Endodermal cell (in vitro differentiated cells): ENCODE measurements at places on chromosomes 7 and 10. TPM values are rescaled to one million over a fixed set of nuclear protein-coding genes. Genes with fewer than 3 reads are reported as not detected.

The VIPR2 gene
- 1.2 and 1.8 TPM in 2 replicates for total RNA-seq

GRCh38 chr10:118216020-118216419 is 126.1 kb downstream of the FAM204A start:
- no peak for DNase-seq

- peak; percentile 28 for DNase-seq
Observed at GRCh38 chr10:86370006-86370585, 3.5 kb upstream of the GRID1 start.

GRCh38 chr10:61487506-61487905 is 34.3 kb upstream of the TMEM26 start:
- no peak for DNase-seq

GRCh38 chr10:70269741-70270140 is 14.1 kb downstream of the NPFFR1 start:
- no peak for DNase-seq

DNA sequence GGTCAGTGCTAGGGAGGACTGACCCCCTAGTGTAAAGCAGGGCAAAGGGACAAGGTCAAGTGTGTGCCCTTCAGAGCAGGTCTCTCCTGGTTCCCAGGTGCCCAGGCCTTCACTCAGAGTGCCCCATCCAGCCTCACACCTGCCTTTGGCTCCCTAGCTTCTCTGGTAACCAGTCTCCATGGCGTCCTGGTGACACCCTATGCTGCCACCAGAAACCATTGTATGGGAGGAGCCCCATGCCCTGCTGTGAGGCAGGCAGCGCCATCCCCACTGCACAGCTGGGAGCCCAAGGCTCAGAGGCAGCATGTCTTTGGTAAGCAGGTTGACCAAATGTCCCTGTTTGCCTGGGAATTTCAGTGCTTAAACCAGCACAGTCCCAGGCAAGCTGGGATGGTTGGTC is 33.1 kb upstream of the HMX3 start:
- DNase-seq, result peak; percentile 59

DNA sequence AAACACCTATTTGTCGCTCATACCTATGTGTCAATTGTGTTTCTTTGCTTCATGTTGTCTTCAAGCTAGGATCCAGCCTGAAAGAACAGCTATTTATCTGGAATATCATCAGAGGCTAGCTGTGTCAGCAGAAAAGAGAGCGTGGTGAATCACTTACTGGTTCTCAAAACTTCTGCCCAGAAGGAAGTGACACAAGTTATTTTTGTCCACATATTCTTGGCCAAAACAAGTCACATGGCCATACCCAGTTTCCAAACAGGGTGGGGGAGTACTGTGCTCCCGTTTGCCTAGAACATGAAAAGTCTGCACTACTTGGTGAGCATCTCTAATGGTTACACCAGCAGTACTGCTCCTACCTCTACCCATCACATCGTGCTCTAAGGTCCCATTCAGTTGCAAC is 160.9 kb upstream of the CSTF2T start:
- no peak for DNase-seq

GRCh38 chr10:132253092-132253687 is 54.6 kb downstream of the STK32C start:
- DNase-seq, result no peak

The CDC14C gene
- total RNA-seq, result not detected in 3 replicates

DNA sequence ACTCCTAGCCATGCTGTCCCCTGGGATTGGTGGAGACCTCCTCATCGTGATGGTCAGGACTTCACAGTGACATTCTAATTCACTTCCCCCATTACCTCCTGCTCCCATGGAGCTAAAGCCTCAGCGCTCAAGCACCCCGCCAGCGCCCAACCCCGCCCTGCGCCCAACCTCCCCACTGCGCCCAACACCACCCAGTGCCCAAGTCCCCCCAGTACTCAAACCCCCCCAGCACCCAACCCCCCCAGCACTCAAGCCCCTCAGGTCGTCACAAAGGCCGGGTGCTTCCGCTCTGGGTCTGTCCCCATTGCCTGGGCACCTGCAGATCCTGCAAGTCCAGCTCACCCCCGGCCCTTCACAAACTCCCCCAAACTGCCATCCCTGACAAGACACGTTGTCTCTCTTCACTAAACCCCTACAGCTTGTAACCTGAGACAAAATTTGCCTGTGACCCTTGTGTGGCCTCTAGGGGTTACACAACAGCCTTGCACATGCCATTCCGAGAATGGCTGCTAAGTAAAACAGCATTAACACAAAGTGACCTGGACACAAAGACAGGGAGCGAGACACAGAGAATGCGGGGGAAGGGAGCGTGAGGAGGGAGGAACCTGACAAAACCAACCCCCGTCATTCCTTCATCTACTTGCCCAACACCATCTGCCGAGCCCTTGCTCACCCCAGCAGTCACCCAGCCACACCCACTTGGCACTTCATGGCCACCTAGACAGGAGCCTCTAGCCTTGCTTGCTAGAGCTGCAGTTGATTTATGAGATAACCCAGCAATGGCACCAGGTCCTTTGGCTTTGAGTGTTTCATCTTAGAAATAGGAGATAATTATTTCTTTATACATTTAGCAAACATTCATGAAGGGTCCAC is 107.8 kb downstream of the ADARB2 start:
- DNase-seq, result peak; percentile 67

The GIMAP2 gene
- total RNA-seq, result not detected in 2 replicates

DNA sequence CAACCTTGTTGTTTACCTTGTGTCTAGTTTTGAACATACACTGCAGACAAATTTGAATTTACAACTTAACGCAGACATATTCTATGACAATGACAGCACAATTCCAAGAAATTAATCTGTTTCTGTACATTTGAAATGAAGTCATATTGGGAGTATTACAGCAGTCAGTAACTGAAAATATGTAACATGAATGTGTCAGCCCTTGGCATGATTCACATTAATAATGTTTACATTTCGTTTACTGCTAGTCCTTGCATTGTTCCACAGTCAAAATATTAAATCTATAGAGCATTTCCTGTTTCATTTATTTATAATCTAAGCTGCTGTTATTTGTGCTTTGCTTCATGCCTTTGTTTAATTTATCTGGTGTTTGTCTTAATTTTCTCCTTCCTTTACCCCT is 80.4 kb downstream of the NOC3L start:
- DNase-seq, result no peak

The EBLN1 gene
- not detected in 2 replicates for total RNA-seq

DNA sequence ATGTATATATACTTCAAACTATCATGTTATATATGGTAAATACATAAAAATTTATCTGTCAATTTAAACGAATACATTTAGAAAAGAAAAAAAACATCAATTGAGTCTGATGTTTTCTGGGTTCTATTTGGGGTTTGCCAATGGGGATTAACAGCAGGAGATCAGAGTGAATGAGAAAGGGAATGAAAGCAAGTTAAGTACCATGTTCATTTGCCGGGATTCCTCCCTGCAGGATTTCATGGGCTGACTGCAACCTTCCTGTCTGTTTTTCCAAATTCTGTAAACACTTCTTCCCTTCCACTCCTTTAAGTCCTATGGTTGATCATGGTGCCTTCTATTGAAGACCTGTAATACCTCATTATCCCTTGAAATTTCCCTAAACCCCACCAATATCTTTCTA is 33.9 kb upstream of the SEMA3A start:
- DNase-seq, result peak; percentile 65

DNA sequence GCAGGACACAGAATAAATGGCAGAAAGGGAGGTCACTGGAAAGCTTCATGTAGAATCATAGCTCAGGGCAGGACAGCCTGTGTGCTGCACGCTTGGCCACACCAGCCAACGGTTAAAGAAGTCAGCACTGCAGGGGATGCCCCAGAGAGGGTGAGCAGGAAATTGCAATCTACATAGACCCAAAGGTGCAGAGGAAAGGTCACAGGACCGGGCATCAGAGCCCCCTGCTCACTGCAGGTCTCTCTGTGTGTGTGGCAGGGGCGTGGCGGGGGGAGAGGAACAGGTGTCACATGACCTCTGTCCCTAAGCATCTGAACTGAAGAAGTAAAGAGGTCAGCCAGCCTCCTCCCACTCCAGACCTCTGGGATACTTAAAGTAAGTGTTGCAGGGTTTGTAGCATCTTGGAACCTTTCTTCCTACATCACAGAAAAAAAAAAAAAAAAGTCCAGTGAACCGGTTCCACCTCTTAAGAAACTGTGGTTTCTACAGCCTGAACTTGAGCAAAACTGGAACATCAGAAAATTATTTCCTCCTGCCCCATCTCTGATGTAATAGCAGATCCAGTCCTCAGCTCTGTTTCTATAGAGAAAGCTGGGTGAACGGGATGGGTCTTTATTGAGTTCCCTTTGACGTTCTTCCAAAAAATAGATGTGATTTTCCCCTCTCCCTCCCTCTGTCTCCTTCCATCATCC is 64.3 kb downstream of the RGS10 start:
- no peak for DNase-seq

GRCh38 chr10:103069453-103070331 is 123.4 kb downstream of the NT5C2 start:
- DNase-seq, result peak; percentile 89

- no peak for DNase-seq
Observed at GRCh38 chr10:63143987-63144386, 10.9 kb downstream of the NRBF2 start.

The OR2A1 gene
- total RNA-seq, result not detected in 3 replicates

The TAS2R5 gene
- 1.6 and 3.1 TPM in 2 replicates for total RNA-seq

- DNase-seq, result no peak
Observed at GRCh38 chr7:63047546-63047945, 951.1 kb upstream of the ZNF722 start.

- no peak for DNase-seq
Observed at GRCh38 chr10:71250842-71251241, 38.5 kb downstream of the UNC5B start.

GRCh38 chr10:98628206-98628605 is 181.5 kb upstream of the HPS1 start:
- no peak for DNase-seq

DNA sequence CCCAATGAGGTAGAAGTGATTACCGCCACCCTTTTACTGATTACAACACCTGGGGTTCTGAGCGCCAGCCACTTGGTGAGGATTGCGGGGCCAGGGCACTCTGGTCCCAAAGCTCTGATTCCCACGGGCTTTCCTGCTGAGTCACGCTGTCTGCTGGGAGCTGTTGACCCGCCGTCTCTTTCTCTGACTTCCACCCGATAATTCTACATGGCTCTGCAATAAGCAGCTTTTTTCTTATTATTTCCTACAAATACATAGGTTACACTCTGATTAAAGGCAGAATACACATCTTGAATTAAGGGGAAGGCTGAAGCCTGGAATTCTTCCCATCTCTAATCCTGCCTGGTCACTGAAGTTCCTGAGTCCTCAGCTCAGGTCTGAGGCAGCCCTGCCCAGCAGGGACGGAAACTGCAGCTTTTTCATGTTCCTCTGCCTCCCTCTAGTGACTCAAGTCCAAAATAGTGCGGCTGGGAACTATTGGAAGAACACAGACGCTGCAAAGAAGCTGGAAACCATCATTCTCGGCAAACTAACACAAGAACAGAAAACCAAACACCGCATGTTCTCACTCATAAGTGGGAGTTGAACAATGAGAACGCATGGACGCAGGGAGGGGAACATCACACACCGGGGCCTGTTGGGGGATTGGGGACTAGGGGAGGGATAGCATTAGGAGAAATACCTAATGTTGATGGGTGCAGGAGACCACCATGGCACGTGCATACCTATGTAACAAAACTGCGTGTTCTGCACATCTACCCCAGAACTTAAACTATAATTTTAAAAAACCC is 178.3 kb downstream of the PRKCQ start:
- peak; percentile 91 for DNase-seq

- peak; percentile 8 for DNase-seq
Observed at GRCh38 chr10:123553810-123554430, 112.2 kb upstream of the GPR26 start.

- DNase-seq, result no peak
Observed at GRCh38 chr7:157996359-157997079, 591.1 kb downstream of the PTPRN2 start.

DNA sequence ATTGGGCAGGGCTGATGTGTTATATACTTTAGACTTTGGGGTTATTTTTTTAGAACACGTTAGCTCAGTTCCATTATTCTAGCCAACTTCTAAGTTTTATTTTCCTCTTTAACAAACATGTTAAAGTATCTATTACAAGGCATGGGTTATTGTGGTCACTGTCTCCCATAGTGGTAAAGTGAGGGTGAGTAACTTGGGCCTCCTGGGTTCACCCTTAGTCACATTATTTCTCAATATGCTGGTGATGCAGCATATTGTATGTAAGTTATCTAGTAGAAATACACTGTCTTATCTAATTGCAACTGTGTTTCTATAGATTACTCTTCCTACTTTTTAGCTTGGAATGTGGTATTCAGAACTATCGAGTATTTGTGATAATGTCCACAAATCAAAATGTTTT is 65.9 kb downstream of the BBS9 start:
- DNase-seq, result no peak

GRCh38 chr10:110175406-110175805 is 32.0 kb upstream of the MXI1 start:
- no peak for DNase-seq

DNA sequence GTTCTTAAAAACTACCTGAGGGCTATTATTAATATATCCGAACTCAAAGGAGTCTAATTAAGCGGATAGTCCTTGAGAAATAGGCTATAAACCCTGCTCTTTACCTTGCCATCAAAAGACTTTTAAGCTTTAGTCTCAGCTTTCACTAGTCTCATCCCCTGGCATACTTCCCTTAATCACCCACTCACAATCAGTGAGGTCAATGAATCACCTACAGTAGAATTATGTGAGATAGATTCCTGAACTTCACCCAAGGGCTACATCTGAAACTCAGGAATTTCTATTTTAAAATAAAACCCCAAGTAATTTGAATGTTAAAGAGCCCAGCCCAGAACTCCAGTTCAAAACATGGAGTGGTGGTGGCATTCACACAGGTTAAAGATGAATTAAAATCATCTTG is 108.7 kb downstream of the ETV1 start:
- no peak for DNase-seq

GRCh38 chr10:99984211-99985034 is 25.3 kb downstream of the DNMBP start:
- DNase-seq, result no peak

GRCh38 chr10:36026081-36026480 is 384.0 kb upstream of the FZD8 start:
- no peak for DNase-seq

DNA sequence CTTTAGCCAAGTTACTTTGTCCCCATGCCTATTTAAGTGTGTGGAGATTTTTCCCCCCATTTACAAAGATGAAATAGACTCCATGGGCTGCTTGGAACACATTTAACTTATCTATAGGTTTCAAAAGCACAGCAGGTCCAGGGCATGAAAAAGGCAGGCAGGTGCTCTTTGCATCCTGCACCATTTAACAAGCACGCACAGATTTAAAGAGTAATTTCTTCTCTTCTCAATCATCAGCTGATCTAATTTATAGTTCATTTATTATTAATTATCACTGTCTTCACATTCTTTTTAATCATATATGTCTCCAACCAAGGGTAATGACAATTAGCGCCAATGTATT is 156.8 kb downstream of the CACNA2D1 start:
- no peak for DNase-seq

The ELFN1 gene
- 3.8 and 5.0 TPM in 2 replicates for total RNA-seq

DNA sequence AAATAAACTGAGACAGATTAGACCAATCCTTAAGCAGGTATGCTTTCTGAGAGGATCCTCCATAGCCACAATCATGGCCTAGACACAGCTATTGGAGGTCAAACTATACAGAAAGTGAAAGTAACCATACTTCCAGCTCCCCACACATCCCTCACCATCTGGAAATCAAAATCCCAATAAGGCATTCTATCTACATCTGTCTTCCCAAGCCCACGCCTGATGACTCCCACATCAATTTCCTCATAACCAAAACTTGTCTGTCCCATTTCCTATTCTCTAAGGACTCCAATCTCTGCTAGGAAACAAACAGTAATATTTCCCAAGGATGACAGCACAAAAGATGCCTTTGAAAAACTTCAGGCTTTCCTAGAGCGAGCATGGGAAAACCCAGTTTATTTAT is 247.3 kb upstream of the HPS1 start:
- no peak for DNase-seq

The DGKB gene
- 3.6 and 5.1 TPM in 2 replicates for total RNA-seq
